ENCODE measurements at places on chromosomes 2 and 18.

DNA sequence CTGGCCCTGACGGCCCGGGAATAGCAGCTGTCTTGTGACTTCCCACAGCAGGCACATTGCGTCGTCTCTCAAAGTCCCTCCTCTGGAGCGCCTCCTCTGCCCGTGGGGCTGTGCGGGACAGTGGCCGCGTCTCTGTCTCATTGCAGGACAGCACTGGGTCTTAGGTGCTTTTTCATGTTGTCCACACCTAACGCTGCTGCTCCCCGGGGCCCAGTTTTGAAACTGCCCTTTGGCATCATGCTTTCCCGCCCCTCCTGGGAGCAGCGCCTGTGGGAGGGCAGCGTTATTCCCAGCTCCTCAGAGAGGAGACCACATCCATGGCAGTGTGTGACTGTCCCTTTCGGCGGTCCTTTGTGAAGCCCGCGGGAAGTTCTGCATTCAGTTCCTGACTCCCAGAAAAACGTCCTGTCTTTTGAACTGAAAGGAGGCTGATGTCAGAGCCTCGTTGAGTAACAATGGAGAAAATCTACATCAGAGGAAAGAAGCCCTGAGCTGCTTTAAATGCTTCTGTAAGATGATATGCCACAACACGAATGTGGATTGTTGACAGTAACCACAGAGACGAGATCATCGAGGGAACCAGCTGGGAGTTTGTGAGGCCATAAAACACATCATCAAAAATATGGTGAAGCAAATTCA is 226.0 kb downstream of the FAM210A start:
- DNase-seq = no peak

- DNase-seq = no peak
These were observed 304.7 kb upstream of the HNMT start for GRCh38 chr2:137659616-137660015.

DNA sequence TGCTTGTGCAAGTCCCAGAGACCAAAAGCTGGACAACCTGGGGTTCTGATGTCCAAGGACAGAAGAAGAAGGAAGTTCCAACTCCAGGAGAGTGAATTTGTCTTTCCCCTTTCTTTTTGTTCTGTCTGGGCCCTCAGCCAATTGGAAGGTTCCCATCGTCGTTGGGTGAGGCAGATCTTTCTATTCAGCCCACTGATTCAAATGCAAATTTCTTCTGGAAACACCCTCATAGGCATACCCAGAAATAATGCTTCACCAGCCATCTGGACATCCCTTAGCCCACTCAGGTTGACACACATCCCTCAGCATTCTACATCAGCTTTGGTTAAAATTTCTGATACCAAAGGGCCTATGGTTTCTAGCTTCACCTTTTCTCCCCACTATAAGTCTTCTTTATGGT is 156.5 kb downstream of the SP3 start:
- no peak for DNase-seq

GRCh38 chr2:26534098-26534864 is 56.4 kb upstream of the OTOF start:
- no peak for DNase-seq

DNA sequence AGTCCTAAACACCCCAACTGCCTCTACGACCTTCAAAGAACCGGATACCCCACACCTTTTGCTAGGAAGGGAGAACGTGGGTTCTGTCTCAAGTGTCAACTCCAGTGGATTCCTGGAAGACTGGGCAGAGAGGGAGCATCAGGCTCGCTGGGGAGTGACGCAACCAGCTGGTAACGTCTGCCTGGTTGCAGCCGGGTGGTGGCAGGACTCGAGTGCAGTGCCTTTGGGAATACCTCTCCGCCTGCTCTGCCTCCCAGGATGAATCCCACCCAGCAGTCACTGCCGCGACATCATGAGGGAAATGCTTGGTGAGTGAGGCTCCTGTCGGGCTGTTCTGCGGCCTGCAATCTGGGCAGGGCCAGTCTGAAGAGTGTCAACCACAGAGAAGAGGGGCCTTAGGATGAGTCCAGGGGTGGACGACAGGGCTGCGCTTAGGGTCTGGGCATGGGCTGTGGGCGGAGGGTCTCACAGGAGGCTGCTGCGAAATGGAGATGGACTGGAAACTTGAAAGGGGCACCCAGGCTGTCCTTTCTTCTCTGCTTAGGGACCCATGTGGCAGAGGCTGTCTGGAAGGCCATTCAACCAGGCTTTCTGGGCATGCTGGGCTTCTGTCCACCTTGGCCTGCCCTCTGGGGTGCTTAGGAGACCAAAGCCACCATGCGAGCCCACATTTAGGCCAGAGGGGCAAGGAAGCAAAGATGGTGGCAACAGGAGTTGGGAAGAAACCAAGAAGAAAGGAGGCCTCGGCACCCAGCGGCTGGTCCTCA is 12.9 kb downstream of the GPR17 start:
- DNase-seq = no peak

GRCh38 chr2:41947701-41948396 is 100.0 kb upstream of the PKDCC start:
- no peak for DNase-seq

GRCh38 chr2:64477037-64477436 is 23.1 kb downstream of the LGALSL start:
- DNase-seq = no peak

GRCh38 chr2:215361211-215361875 is 49.5 kb downstream of the ATIC start:
- no peak for DNase-seq

GRCh38 chr2:165725421-165725820 is 68.6 kb downstream of the GALNT3 start:
- no peak for DNase-seq

- DNase-seq = no peak
These were observed 211.9 kb downstream of the ALPK2 start for GRCh38 chr18:58416704-58417683.

DNA sequence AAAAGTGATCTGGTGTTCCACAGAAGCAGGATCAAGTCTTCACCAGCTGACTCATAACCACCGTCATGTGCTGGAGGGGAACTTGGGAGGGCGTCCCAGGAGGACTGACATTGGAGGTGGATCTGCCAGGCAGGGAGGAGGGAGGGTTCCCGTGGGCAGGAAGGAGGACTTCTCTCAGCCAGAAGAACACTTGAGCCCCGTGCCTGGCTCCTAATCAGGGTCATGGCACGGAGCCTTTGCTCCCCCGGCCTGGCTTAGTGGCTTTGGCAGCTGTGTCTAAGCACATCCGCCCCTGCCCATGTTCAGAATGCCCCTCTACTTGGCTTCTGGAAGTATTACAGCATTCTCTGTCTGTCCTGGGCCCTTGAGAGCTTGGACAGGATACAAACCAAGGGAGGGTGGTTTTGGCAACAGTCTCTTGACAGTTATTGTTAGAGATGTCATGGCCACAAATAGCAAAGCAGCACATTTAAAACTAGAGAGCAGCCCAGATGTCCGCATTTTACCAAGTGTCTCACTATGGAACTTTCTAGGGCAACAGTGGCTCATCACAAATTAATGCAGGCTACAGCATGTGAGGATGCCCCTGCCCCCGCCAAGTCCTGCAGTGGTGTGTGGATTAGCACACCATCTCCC is 11.5 kb downstream of the PPP1R7 start:
- DNase-seq = no peak

DNA sequence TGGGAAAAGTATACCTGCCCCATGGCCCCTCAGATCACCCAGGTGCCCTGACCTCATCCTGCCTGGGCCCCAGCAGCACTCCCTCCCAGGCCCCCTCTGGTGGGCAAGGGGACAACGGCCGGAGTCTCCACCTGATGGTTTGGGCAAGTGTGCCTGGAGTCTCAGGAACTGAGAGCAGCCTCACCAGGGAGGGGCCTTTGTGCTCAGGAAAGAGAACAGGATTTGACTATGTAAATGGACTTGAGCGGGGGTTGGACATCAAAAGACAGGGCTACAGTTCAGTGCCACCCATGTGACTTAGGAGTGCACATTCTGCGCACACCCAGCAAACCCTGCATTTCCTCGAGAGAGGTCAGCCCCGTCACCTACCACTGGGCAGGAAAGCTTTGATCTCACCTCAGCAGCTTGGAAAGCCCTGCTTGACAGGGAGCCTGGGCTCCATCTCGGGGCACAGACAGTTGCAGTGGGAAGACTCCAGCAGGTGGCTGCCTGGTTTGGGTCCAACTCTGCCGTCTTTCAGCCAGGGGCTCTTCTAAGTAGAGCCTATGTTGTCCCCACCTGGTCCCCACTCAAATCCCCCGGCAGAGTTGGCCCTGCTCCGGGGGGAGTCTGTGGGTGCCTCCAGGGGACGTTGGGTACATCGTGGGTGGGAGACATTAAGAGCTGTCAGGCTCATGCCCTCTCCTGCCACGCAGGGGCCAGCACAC is 3.3 kb downstream of the INPP5D start:
- no peak for DNase-seq

DNA sequence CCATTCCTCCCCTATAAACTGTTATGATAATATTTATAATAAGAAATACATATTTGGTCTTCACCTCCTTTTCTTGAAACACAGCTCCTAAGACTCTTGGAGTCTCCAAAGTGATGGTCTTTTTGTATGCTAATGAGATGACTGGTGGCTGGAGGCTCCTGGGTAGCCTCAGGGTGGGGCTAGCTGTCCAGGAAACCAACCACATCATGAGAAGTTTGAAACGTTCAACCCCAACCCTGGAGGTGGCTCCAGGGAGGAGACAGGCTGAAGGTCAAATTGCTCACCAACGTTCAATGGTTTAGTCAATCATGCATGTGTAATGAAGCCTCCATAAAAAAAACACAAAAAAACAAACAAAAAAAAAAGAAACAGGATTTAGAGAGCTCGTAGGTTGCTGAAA is 298.7 kb upstream of the MGAT5 start:
- no peak for DNase-seq

GRCh38 chr2:124933883-124934282 is 908.8 kb downstream of the CNTNAP5 start:
- no peak for DNase-seq

- DNase-seq = no peak
These were observed 17.3 kb downstream of the MEIS1 start for GRCh38 chr2:66452214-66452613.

- DNase-seq = no peak
These were observed 24.0 kb downstream of the MYO7B start for GRCh38 chr2:127559454-127559853.

DNA sequence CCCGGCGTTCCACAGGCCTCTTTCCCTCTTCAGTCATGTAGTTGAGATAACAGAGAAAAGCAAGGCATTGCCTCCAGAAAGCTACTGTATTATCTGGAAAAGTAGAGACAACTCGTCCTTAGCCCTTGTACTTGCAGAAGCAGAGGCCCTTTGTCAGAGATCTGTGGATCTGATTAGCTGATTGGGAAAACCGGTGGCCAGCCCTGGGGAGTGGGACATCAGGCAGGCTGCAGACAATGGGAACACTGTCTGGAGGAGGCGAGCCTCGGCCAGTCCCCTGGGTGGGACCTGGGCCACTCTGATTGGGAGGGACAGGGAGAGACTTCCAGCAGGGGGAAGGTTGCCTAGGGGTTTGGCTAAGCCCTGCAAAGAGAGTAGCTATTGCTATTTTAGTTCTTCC is 1.2 kb upstream of the MC2R start:
- DNase-seq = no peak

GRCh38 chr2:134009440-134009839 is 244.4 kb upstream of the MGAT5 start:
- DNase-seq = no peak

DNA sequence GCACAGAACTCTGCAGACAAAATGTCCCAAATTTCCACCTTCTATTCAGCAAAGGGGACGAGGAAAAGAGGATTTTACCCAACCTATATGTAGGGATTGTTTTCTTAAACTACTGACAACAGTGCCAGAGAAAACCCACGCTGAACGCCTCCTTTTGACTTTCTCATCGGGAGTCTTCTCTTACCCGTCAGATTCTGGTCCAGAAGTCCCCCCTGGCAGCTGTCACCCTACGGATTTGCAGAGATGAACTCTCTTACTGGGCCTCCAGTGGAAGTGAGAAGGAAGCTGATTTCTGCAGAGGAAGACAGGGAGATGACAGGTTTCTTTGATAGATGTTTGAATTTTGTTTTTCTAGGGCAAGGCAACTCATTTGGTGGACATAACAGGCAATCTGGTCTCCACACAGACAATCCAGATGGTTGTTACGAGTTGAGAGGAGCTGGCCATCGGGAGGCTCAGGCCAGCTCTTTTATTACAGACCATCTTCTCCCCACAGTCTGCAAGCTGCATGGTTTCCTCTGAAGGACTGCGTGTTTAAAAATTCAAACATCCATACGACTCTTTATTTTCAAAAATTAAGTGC is 804.3 kb downstream of the RNF144A start:
- DNase-seq = no peak

- no peak for DNase-seq
These were observed 62.5 kb downstream of the TGOLN2 start for GRCh38 chr2:85265304-85265703.

- no peak for DNase-seq
These were observed 686 bp downstream of the UBXN4 start for GRCh38 chr2:135742325-135742757.

GRCh38 chr18:61459896-61460648 is 126.8 kb downstream of the CDH20 start:
- DNase-seq = no peak
